Left kidney (tissue), 8 donors: ENCODE measurements at places on chromosomes 2 and 18. TPM values are rescaled to one million over a fixed set of nuclear protein-coding genes. Genes with fewer than 3 reads are reported as not detected.

The REG1A gene
- polyA plus RNA-seq, result not detected

The IL18R1 gene
- polyA plus RNA-seq, result 3.2 TPM

The ALLC gene
- 0.13 TPM for polyA plus RNA-seq

The IFIH1 gene
- polyA plus RNA-seq, result 6.1 TPM

The TRIB2 gene
- 239 TPM for polyA plus RNA-seq

The CSRNP3 gene
- polyA plus RNA-seq, result 11.0 TPM

The PLEK gene
- polyA plus RNA-seq, result 4.7 TPM

The ADAM23 gene
- polyA plus RNA-seq, result 6.9 TPM

The FKBP1B gene
- polyA plus RNA-seq, result 10.0 TPM

The RAPGEF4 gene
- 13.4 TPM for polyA plus RNA-seq
